T-helper 1 cell (primary cell): ENCODE measurements at places on chromosomes 11 and 22.

DNA sequence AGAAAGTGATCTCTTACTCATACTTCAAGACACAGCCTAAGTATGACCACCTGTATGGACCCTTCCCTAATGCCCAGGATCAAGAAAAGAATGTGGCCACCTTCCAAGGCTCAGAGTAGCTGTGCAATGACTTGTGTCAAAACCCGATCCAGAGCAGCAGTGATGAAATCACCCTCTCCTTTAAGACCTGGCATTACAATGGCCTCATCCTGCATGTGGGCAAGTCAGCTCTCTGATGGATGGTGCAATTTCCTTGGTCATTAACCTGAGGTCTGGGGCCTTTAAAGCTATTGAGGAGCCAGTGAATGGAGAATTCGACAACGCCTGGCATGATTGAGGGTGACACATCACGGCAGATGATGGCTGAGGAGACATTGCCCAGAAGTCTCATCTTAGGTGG, 9.1 kb upstream of the TUBA8 start:
- DNase-seq, result no peak

GRCh38 chr22:48744283-48744641, 1083.4 kb downstream of the BRD1 start:
- no peak for DNase-seq

DNA sequence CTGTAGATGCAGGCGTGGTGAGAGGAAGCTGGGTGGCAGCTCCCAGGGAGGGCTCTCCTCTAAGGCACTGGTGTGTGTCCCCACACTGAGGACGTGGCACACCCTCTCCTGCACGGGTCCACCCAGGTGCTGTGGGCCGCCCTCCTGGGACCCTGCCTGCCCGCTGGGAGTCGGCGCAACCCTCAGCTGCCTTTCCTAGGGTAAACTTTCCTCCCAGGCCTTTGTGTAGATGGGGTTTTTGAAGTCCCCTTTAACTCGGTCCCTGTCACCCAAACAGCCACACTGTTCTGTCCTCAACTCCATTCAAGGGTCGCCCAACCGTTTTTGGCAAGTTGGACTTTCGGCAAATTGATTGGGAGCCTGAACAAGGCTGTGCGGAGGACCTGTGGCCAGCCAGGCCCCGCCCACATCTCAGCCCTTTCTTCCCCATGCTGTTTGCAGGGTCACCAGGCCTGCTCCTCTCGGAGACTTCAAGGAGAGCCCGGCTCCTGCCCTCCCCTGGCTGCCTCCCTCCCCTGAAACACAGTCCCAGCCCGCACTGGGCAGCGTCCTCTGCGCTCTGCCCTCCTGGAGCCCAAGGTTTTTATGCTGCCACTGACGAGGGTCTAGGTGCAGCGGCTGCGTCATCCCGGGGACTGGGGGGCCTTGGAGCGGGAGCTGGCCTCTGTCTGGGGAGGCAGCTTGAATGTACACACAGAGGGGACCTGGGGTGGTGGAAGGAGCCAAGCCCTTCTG, 1126.2 kb downstream of the BRD1 start:
- no peak for DNase-seq

- DNase-seq, result peak; percentile 38
Measured at GRCh38 chr11:70270877-70271648, 573 bp downstream of the PPFIA1 start.

GRCh38 chr11:720642-721246, 14.7 kb downstream of the EPS8L2 start:
- DNase-seq, result no peak

DNA sequence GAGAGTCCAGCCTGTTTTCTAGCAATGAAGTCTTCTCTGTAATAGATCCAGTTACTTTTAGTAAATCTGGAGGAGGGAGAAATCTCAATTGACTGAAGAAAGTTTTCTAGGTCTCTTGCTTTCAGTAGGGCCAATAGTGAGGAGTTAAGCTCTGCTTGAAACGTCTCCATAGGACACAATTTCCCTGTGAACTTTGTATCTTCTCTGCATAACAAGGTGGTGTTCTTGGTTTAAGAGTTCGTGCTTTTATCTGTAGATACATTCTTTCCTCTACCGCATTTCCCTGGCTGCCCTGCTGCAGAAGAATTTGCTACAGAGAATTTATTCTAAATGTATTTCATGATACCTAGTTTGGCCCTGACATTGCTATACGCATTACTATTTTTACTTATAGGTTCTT, 183.1 kb downstream of the ARHGAP42 start:
- no peak for DNase-seq

GRCh38 chr22:49937758-49938564, 19.5 kb downstream of the CRELD2 start:
- DNase-seq, result no peak

- no peak for DNase-seq
Measured at GRCh38 chr11:86798988-86799387, 1.4 kb upstream of the PRSS23 start.

- DNase-seq, result no peak
Measured at GRCh38 chr22:44025171-44026065, 1.3 kb downstream of the PARVB start.

DNA sequence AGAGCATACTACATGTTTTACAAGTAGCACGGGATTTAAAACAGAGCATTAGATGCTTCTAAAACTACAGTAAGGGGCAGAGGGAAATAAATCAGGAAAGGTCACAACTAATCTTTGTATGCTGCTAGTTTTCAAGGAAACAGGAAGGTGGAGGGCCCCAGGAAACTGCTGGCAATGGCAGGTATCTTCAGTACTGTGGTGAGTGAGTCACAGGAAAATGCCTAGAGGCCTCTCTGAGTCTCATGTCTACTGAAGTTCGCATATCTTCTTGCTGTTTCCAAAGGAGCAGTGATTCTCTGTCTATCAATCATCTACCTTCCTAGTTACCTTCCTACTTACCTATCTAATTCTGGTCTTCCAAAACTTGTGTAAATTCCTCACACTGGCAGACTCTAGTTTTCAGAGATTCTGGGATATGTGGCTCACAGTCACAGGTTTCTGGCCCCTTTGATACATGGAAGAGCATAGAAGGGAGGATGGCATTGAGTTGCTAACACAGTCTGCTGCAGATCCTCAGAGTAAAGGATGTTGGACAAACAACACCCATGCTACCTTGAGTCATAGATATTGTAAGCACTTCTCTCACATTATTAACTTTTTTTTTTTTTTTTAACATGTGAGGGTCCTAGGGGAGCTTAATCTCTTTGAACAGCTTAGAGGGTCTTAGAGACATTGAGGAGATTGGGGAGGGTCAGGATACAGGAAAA, 58.8 kb upstream of the SYN3 start:
- no peak for DNase-seq

DNA sequence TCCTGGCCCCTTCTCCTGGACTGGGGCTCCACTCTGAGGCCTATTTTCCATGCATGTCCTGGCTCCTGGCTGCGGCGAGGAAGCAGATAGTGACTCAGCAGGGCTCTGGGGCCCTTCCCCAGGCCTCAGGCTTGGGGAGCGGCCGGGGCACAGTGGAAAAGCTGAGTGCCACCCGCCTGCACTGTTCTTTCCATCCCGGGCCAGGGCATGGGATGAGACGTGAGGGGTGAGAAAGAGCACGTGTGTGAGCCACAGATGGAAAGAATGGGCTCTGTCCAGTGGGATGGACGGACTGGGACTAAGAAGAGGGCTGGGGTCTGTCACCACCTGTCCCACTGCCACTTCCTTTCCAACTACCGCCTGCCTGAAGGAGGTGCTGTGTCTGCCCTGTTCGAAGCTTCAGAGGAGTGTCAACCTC, 12.8 kb downstream of the SLC37A2 start:
- no peak for DNase-seq

DNA sequence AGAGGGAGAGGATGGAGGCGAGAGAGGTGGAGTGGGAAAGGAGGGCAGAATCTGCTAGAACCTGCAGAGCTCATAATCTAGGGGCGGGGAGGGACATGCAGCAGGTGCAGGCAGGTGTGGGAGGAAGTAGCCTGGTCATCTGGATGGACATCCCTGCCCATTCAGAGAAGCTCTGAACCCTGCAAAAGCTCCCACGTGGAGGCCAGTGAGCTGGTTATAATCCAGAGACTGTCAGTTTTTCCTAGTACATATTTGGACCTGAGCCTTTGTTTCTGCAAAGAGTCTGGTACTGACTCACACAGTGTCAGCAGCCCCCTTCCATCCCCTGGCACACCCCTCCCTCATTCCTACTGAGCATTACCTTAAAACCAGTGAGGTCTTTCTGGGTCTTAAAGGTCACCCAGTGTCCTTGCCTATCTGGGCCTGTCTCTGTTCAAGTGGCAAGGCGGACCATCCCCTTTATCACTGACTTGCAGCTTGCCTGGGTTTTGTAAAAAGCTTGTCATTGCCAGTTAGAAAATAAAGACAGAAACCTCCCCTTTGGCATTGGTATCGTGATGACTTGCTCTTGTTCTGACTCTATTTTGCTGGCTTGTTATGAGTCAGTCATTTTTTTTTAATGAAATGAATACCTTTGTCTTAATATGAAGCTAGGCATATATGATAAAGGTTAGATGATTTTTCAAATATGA, 26.1 kb downstream of the PTPRJ start:
- DNase-seq, result no peak

DNA sequence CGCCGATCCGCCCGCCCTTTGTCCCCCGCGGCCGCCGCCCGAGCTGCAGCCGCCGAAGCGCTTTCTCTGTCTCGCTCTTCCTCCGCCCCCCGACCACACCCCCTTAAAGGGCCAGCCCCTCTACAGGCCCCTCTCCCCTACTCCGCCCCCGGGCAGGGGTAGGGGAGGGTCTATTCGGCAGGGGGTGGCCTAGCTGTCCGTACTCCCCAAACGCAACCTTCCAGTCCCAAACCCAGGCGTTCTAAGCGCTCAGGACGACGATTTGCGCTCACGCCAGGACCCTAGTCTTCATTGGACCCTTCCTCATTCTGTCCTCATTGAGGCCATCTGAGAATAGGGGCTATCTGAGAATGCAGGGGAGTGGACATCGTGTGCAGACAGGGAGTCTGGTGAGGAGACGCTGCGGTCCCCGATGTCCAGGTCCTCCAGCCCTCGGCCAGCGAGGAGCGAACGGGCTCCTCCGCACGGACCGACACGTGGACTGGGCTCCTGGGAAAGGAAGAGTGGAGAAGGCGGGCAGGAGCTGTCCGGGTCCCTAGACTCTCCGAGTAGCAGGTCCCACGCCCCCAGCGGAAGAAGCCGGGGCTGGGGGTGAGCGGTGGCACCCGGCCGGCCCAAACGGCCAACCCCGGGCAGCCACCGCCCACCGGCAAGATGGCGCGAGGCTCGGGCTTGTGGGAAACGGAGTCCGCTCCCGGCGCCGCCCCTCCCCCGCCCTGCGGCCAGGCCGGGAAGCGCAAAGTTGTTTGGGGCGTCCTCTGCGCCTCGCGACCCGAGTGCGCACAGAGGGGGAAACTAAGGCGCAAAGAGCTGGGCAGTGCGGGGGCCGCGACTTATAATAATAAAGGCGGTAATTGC, at the start of gene PPP1R14B:
Gene PPP1R14B (minus strand): TSS at position 73 of the 858 bp plus-strand sequence. CDS start 270 bp downstream, outside the sequence.
- peak; percentile 75 for DNase-seq

GRCh38 chr11:47124675-47125074, 52.0 kb downstream of the ARFGAP2 start:
- no peak for DNase-seq
